ENCODE measurements at places on chromosomes 4 and X.

DNA sequence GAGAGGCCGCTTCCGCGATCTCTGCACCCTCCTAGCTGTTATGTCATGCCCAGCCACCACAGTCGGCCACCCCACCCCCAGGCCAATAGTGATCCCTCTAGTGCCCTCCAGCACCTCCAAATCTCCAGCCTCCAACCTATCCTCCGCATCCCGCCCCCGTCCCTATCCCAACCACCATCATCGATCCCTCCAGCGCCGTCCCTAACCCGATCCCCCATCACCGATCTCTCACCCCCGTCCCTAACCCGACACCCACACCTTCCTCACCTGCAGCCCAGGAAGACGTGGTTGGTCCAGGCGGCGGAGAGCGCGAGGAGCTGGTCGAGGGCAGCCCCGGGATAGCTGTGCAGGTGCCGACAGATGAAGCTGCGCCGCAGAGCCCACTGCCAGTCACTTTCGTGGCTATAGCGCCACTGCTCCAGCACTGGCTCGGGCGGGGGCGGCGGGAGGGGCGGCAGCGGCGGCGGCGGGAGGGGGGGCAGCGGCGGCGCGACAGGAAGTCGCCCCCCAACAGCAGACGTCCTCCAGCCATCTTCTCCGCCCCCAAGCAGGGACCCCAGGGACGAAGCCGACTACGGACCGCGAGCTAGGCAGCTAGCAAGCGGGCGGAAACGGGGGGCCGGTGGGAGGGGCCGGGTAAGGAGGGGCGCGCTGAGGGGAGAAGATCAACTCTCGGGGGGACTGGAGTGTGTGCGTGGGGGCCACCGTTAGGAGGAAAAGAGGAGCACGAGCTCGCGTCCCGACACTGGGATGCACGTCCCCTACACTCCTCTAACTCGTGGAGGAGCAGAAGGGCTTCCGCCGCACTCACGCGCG, 552 bp downstream of the NKRF start:
- DNase-seq: no peak

DNA sequence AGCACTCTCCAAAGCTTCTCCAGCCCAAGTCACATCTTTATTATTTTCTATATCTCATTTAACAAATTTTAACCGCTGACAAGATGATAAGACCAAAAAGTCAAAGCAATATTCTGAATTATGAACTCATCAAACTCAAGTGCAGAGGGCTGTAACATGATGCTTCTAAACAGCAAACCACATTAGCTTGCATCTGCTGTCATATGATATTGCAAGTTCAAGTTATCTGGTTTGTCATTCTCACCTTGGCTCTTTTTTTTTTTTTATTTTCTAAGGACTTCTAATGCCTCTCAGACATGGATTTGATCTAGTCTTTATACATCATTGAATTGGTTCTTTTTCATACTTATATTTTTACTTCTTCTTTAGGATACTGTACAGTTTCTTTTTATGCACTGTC, 93.4 kb downstream of the SLC10A7 start:
- no peak for DNase-seq

GRCh38 chr4:15718959-15719358, 16.1 kb downstream of the BST1 start:
- DNase-seq: no peak

- no peak for DNase-seq
Observed at GRCh38 chrX:84634201-84634782, 132.0 kb upstream of the HDX start.

- no peak for DNase-seq
Observed at GRCh38 chr4:186216465-186217024, 10.8 kb upstream of the KLKB1 start.

DNA sequence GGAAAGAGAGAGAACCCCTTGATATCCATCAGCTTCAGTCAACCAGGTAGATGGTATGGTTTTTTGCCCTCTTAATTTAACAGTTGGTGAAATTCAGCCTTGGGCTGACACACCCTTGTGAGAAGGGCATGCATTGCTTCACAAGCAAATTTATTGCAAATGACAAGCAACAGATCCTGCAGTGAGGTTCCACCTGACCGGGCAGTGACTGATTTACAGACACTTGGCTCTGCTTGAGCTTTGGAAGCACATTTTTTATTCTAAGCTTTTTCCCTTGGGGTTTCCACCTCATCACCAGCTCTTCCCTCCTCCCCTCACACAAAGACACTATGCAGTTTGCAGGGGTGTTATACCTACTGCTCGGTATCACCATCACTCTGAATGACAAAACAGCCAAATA, 28.3 kb upstream of the SERTM2 start:
- DNase-seq: no peak
